NCI-H2107 (cell line): ENCODE measurements at places on chromosomes 3 and 15.

DNA sequence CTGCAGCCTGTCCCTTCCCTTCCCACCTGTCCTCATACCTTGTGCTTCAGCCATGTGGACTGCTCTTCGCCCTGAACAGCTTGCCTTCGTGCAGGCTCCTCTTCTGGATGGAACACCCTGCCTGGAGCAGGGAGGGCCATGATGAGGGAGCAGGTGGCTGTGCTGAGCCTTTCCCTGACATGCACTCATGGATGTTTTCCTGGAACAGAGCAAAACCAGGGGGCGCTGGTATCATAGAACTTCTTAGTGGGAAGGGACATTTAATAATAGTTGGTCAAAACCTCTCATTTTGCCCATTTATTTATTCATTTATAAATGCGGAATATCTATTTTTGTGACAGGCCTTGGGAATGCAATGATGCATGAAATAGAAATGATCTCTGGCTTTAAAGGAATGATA lies 149.3 kb downstream of the CACNA1D start:
- DNase-seq = no peak

GRCh38 chr15:27742751-27743477 lies 356.2 kb downstream of the OCA2 start:
- DNase-seq = no peak

DNA sequence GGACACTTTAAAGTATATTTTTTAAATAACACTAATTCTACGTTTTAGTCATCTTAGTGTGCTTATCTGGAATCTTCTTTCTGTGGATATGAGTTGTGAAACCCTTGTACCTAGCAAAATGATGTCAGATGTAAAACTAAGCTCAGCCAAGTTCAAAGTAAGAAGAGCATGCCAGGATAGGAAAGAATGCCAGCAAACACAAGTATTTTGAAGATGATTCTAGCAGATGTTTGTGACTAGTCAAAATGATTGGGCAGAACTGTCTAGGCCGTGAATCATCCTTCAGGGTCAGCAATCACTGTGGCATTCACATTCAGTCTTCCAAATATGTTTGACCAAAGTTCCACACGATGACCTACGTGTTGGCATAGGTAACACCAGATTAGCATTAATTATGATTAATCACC lies 5.4 kb upstream of the PLOD2 start:
- DNase-seq = no peak

- DNase-seq = peak; percentile 23
Measured at GRCh38 chr3:25033407-25034029, 394.5 kb upstream of the RARB start.

GRCh38 chr3:53163444-53164387 lies 2.7 kb downstream of the PRKCD start:
- DNase-seq = no peak

- DNase-seq = no peak
Measured at GRCh38 chr15:39461536-39462130, 119.2 kb upstream of the THBS1 start.

- no peak for DNase-seq
Measured at GRCh38 chr3:33146791-33147445, 33.1 kb downstream of the CRTAP start.

DNA sequence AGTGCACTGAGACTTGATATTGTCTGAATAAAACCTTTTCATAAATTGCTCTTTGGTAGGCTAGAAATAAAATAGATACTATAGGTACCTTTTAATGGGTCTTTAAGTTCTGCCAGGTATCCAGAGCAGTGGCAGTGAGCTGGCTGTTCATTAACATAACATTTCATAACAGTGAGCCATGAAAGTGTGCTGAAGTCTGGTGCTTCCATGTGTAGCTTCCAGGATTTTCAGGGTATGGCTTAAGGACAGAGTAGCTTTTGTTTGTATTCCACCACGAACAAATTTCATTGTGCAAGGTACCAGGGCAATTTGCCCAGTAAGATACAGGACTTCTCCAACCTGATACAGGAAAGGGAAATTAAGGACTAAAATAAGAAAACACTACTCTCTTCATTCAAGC lies 124.7 kb upstream of the NANOGP8 start:
- DNase-seq = no peak

DNA sequence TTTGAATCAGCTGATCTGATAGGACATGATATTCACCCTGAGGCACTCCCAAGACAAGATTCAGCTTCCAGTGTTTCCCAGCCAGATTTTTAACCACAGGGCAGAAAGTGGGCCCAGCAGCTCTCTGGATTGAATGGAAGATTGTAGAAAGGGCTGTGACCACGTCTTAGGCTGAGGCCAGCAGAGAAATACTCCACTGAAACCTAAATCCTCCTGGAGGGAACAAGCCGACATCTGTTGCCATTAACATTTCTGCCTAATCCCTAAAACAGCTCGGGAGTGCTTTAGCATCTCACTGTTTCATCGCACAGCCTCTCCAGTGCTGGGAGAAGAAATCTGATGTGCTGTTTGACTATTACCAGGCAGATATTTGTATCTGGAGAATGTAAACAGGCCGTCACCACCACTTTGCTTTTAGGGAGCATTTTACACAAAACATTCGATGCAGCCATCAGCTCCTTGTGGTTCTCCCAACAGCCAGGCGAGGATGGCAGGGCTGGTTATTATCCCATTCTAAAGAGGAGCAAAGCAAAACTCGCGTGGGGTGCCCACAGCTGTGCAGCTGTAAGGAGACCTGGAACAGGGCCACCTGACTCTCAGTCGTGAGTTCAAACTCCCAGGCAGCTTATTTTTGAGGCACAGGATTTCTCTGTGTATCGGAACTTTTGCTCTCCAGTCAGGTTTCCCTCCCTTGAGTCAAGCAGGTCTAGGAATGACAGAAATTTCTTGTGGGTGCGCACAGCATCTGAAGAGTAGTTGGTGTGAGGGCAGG lies 117.4 kb downstream of the LIPC start:
- DNase-seq = no peak

DNA sequence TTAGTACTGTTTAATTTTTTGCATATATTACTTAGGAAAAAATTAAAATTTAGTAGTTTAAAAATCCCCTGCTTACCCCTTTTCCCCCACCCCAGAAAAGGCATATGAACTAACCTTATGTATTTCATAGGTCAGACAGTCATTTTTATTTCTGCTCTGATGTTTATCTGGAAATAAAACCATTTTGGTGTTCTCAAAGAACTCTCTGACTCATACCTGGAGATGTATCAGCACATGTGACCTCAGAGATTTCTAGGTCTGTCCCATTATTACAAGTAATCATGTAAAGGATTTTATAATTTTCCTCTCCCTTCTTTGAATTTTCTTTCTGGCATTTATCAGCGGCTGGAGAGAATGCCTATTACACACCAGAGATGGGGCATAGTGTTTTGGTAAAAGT lies 14.1 kb upstream of the CCR8 start:
- DNase-seq = no peak

GRCh38 chr15:23629234-23629805 lies 18.3 kb downstream of the MAGEL2 start:
- DNase-seq = no peak

- no peak for DNase-seq
Measured at GRCh38 chr3:27326202-27326601, 43.0 kb downstream of the NEK10 start.

GRCh38 chr3:124935264-124935663 lies 713 bp upstream of the MUC13 start:
- DNase-seq = no peak

DNA sequence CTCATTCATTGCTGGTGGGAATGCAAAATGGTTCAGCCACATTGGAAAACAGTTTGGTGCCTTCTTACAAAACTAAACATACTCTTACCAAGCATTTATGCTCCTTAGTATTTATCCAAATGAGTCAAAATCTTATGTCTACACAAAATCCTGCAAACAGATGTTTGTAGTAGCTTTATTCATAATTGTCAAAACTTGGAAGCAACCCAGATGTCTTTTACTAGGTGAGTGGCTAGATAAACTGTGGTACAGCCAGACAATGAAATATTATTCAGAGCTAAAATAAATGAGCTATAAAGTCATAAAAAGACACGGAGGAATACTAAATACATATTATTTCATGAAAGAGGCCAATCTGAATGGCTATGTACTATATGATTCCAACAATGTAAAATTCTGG lies 709.5 kb downstream of the NSUN3 start:
- DNase-seq = no peak
